ENCODE measurements at places on chromosomes 13 and 19. TPM values are rescaled to one million over a fixed set of nuclear protein-coding genes. Genes with fewer than 3 reads are reported as not detected.

GRCh38 chr13:66693656-66694055 is 536.5 kb downstream of the PCDH9 start:
- no peaks in the 10 kb centered on the region for H3K27me3 ChIP-seq
- H3K4me3 ChIP-seq: no peak overlapping the region
- DNase-seq: no peak
- no peaks in the 10 kb centered on the region for H3K36me3 ChIP-seq
- H3K27ac ChIP-seq: no peak overlapping the region
- no peaks in the 10 kb centered on the region for H3K4me1 ChIP-seq

- H3K27ac ChIP-seq: no peak overlapping the region
- H3K4me1 ChIP-seq: peaks cover 29% of the 10 kb centered on the region
Observed at GRCh38 chr19:42420055-42420544, 7.1 kb downstream of the LIPE start.

SYT5 gene
- not detected for total RNA-seq

SOX1 gene
- not detected for total RNA-seq

FREM2 gene
- 1.7 TPM for total RNA-seq

IGFL2 gene
- not detected for total RNA-seq
